RWPE1 (cell line): ENCODE measurements at places on chromosomes 3 and 15.

DNA sequence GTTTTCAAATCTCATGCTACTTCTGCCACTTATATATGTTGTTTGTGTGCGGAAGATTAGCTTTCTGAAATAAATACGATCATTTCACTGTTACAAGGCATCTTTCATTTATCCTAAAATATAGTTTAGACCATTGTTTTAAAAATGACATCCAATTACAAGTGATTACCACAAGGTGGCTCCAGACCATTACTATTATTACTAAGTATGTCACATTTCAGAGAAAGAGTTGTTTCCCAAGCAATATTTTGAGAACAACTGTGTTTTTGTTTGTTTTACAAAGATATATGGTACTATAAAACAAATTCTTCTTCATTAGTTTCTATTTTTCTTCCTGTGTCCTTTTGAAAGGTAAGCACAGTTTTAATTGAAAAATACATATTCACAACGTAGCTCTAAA lies 136.0 kb upstream of the RAP2B start:
- DNase-seq, result peak; percentile 41

DNA sequence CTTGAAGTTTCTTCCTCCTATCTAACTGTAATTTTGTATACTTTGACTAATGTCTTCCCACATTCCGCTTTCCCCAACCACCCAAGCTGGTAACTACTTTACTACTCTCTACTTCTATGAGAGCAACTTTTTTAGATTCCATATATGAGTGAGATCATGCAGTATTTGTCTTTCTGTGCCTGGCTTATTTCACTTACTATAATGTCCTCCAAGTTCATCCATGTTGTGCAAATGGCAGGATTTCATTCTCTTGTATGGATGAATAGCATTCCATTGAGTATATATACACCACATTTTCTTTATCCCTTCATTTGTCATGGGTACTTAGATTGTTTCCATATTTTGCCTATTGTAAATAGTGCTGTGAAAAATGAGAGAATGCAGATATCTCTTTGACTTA lies 78.5 kb upstream of the CCNL1 start:
- no peak for DNase-seq

DNA sequence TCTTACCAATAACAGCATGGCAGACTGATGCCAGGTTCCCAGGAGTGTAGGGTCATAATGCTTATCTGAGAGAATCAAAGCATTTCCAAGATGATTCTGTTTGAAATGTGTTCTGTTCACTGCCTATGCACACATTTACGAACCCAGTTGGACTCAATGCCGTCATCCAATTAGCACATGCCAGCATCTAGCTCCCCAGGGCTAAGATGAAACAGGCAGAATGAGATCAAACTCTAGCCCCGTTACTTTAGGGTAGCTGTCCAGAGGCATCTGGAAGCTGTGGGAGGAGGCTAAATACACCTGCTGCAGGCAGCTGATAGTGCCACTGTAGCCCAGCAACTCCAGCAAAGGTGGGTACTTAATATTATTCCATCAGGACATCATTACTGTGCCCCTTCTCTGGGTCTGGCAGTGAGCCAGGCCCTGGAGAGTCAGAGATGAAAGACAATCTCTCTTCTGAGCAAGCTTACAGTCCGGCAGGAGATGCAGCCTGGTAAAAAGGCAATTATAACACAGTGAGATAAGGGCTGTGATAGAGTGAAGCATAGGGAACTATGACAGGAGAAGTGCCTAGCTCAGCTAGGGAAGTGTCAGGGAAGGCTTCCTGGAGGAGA lies 156.4 kb upstream of the PPP2R3A start:
- no peak for DNase-seq

DNA sequence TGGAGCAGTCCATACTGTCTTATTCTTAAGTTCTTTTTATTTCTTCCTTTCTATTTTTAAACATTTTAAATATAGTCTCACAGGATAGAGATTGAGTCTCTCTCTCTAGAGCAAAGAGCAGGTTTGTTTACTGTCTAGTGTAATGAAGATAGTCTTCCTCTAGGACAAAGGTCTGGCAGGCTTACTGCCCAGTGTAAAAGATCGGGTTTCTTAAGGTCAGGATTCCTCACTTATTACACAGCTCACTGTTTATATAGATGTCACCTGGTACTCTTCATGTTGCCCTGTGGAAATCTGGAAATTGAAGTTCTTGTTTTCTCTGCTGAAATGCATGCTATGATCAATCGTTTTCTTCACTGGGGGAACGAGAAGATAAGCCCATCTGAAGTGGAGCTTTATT lies 76.0 kb downstream of the ZBBX start:
- DNase-seq, result no peak

GRCh38 chr3:137948400-137949072 lies 61.4 kb upstream of the CLDN18 start:
- no peak for DNase-seq
